ENCODE measurements at places on chromosomes 11 and 22.
A peak's percentile ranks its signal among the peaks of the same experiment; 100 is the strongest.

GRCh38 chr22:35538801-35539321, 1.8 kb upstream of the RASD2 start:
- no peak for DNase-seq

DNA sequence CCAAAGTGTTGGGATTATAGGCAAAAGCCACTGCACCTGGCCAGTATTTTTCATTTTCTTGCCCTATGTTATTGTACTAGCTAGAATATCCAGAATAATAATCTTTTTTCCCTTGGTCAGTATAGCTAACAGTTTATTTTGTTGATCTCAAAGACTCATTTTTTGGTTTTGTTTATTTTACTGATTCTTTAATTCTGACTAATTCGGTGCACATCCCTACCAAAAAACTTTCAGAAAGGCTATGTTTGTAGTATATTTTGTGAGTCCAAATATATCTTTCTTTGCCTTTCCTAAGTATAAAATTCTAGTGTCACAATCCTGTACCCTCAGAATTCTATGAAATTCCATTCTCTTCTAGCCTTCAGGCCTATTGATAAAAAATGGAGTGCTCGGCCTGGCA, 84.3 kb downstream of the PHF21A start:
- DNase-seq, result no peak

- no peak for DNase-seq
Observed at GRCh38 chr22:24442352-24442744, 14.9 kb downstream of the ADORA2A start.

GRCh38 chr11:101128571-101129202, 926 bp downstream of the PGR start:
- no peak for DNase-seq

DNA sequence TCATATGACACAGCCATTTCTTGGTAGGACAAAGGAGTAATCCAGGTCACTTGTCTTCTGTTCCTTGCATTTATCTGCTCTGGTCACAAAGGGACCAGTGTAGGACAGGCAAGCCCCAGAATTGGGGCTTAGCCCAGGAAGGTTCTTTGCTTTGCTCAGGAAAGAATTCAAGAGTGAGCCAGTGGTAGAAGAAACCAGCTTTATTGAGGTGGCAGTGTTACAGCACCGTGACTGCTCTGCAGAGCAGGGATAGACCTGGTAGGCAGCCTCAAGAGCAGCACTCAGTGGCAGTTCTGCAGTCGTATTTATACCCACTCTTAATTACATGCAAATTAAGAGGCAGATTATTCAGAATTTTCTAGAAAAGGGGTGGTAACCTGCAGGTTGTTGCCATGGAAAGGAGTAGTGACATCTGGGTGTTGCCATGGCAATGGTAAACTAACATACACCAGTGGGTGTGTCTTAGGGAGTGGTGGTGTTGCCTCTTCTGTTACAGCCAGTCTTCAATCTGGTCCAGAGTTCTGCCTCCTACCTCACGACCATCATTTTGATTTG, 84.9 kb upstream of the RAB1B start:
- DNase-seq, result no peak

DNA sequence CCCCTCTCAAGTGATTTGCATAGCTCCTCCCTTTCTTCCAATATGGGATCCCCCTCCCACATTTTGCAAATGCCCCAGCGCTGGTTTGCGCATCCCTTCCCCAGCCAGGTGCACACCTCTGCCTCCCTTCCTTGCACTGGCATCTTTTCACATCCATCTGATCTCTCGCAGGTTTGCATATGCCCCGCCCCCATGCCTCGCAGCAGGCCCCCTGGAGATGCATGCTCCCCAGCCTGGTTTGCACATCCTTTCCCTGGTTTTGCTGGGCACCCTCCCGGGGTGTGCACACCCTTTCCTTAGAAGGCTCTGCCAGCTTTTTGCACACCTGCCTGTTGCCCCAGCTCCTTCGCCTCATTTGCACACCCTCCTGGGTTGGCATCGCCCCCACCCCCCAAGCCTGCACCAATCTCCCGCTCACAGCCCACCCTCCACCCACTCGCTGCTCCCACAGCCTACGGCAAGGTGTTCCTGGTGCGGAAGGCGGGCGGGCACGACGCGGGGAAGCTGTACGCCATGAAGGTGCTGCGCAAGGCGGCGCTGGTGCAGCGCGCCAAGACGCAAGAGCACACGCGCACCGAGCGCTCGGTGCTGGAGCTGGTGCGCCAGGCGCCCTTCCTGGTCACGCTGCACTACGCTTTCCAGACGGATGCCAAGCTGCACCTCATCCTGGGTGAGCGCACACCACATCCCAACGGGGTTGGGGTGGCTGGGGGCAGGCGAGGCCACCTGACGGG, 917 bp downstream of the RPS6KA4 start:
- no peak for DNase-seq

DNA sequence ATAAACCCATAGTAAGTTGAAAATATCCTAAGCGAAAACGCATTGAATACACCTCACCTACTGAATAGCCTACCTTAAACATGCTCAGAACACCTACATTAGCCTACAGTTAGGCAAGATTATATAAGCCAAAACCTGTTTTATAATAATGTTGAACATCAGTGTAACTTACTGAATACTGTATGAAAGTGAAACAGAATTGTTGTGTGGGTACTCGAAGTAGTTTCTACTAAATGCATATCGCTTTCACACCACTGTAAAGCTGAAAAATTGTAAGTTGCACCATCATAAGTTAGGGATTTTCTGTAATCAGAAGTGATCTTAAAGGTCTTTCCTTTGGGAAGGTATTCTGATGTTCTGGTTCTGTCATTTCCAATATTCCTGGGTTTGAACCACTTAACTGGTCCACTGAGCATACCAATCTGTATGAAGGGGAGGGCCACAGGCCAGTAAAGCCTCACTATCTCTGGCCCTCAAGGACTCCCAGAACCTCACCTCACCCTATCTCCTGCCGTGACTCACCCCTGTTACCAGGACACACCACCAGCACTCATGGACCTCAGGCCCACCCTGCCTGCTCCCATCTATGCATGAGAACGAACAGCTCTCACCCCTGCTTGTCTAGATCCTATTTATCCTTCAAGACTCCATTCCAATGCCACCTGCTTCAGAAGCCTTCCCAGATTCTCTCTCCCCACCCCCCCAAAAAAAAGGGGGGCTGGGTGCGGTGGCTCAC, 70.0 kb downstream of the NAT10 start:
- no peak for DNase-seq

DNA sequence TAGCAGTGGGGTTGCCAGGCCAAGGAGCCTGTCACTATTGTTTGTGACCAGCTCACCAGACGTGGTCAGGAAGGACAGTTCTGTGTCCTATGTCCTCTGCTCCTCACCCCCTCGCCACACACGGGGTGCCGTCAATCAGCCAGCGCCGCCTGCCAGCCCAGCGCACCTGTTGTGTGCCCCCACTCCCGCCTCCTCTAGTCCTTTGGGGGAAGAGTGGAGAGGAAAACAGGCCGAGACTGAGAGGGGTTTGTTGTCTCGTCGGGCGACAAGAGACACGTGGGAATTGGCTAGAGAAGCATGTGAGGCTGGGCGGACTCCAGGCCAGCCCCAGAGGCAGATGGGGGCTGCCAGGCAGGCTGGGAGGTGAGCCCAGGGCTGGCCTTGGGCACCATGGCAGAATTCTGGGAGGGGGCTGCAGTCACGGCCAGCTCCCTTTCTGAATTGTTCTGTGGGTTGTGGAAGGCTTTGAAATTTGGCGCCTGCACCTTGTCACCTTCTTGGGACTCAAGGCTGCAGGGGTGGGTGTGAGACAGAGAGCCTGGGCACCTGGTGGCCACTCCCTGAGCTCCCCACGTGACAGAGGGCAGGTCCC, 3.1 kb upstream of the KCNQ1OT1 start:
- no peak for DNase-seq

GRCh38 chr11:10483584-10483983, 28.5 kb downstream of the AMPD3 start:
- DNase-seq, result no peak

- peak; percentile 53 for DNase-seq
Observed at GRCh38 chr11:57456960-57457642, 3.2 kb upstream of the RTN4RL2 start.

DNA sequence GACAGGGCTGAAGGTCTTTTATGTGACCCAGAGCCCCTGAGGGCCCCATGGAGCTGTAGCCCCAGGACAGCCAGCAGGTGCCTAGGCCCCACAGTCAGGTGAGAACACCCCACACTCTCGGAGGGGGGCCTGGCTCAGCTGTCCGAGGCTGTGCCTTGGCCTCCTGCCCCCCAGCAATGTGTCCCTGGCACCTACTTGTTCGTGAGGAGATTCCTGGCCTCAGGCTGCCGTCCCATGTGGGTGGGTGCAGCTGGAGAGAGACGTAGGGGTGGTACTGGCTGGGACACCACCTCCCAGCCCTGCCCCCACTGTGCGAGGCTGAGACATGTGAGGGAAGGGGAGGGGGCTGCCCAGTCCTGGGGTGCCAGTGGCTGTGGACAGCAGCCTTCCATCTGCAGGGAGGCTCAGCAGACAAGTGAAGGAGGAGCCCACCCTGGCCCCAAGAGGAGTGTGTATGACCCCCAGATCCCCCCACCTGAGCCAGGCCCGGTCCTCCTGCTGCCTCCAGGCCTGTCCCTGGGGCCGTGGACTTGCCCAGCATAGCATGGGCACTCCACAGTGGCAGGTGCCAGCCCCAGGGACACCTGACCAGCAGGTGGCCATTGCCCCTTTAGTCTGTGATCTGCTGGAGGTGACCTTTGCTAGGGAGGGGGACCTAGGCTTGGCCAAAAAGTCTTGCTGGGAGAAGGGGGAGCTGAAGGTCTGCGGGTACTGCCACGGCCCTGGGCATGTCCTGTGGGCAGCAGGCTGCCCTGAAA, 17.0 kb downstream of the IL17REL start:
- DNase-seq, result no peak

DNA sequence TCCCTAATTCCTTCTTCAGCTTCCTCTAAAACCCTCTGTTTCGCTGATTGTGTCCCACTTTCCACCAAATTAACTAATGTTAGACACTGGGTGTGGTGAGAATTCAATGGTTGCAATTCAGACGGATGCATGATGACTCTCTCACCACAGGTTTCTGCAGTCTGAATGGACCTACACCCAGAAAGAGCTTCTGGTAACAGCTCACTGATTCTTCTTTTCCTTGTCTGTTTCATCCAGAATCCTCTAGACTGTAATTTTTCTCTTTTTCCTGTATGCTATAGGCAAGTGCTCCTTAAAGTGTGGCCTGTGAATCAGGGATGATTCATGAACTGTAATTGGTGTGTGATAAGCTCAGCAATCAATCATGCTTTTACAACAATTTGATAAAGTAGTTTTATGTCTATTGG, 18.1 kb downstream of the MMP10 start:
- DNase-seq, result no peak

DNA sequence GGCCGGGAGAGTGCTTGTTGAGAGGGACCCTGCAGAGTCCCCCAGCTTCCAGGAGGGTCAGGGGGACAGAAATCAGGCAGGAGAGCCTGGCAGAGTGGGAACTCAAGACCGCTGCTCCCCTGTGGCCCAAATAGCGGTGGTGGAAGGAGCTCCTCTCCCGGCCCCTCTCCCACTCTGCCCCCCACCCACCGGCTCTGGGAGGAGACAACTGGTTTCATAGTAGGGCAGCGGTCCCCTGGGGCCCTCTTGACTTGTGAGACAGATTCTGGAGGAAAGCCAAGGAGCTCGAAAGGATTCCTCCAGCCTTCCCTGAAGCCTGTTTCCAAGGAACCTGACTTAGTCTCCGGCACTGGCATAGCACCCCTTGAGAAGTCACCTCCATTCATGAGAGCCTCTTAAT, 10.1 kb downstream of the PKNOX2 start:
- no peak for DNase-seq

GRCh38 chr11:44335052-44335760, 25.3 kb upstream of the ALX4 start:
- DNase-seq, result no peak

DNA sequence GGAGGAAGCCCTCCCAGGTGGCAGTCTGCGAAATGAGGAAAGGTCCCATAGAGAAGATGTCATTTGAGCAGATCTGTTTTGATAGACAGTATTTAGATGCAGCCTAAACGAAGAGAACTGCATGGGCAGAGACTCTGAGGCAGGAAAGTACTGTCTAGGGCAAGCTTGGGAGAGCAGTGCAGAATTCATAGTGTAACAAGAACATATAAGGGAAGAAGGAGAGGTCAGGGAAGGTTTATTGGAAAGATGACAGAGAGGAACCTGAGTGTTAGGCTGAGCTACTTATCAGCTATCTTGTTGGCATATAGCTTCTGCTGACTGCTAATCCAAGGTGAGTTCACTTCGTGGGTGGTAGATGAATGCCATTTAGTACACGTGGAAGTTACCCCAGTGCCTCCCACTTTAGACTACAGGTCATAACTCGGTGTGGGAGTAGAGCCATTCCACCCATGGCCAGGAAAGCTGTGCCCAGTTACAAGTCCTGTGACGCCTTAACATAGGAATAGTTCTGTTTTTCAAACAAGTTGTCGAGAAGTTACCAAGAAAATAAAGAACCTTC, 99.5 kb downstream of the DBX1 start:
- DNase-seq, result no peak
